ENCODE measurements at places on chromosomes 6 and 20.

DNA sequence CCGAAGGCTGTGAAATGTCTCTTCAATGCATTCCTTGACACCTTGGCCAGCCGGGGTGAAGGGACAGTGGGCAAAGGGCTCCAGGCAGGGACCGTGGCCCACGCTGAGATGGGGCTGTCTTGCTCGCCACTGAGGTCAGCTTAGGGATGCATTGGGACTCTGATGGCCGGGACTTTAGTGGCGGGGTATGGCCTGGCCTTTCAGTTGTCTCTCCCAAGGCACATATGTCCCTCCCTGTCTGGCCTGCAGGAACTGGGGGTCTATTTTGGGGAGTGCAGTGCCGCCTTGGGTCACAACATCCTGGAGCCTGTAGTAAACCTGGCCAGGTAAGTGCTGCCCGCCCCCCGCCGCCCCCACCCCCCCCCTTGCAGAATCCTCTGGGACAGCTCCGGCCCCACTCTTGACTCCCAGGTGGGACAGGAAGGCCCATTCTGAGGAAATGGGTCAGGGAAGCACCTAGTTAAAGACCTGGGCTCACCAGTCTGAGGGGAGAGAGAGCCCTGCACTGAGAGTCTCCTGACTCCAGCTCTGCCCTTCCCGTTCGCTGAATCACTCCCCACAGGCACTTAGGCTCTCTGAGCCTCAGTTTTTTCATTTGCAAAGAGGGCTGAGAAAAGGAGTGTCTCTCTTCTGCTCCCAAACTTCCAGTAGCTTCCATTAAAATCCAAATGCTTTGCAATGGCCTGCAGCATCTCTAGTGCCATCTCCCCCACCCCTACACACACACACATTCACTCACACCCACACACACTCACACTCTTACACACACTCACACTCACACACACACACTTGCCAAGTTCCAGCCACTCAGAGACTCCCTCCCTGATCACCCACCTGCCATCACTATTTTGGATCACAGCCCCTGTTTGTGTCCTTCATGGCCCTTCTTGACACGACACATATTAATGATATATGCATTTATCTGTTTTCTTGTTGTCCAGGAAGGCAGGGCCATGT lies 33.1 kb downstream of the RAB44 start:
- H3K4me3 ChIP-seq = no peak overlapping the region
- H3K36me3 ChIP-seq = no peaks in the 10 kb centered on the region
- peaks cover 8% of the 10 kb centered on the region for H3K27me3 ChIP-seq
- no peak overlapping the region for H3K27ac ChIP-seq

- H3K27me3 ChIP-seq = peaks cover 3% of the 10 kb centered on the region
- peaks cover 19% of the 10 kb centered on the region for H3K36me3 ChIP-seq
- no peak overlapping the region for H3K4me3 ChIP-seq
- no peak for DNase-seq
- peak overlapping the region; percentile 17 for H3K27ac ChIP-seq
- peaks cover 19% of the 10 kb centered on the region for H3K4me1 ChIP-seq
Observed at GRCh38 chr20:8912096-8912495, 156.8 kb upstream of the PLCB4 start.

GRCh38 chr20:47605673-47606413 lies 104.2 kb downstream of the NCOA3 start:
- H3K27me3 ChIP-seq = no peaks in the 10 kb centered on the region
- H3K4me1 ChIP-seq = peaks cover 21% of the 10 kb centered on the region
- DNase-seq = no peak
- H3K4me3 ChIP-seq = no peak overlapping the region
- no peaks in the 10 kb centered on the region for H3K36me3 ChIP-seq

GRCh38 chr20:20462185-20462584 lies 94.3 kb downstream of the INSM1 start:
- peaks cover 11% of the 10 kb centered on the region for H3K27me3 ChIP-seq
- no peak for DNase-seq
- peak overlapping the region; percentile 89 for H3K27ac ChIP-seq
- no peak overlapping the region for H3K4me3 ChIP-seq

DNA sequence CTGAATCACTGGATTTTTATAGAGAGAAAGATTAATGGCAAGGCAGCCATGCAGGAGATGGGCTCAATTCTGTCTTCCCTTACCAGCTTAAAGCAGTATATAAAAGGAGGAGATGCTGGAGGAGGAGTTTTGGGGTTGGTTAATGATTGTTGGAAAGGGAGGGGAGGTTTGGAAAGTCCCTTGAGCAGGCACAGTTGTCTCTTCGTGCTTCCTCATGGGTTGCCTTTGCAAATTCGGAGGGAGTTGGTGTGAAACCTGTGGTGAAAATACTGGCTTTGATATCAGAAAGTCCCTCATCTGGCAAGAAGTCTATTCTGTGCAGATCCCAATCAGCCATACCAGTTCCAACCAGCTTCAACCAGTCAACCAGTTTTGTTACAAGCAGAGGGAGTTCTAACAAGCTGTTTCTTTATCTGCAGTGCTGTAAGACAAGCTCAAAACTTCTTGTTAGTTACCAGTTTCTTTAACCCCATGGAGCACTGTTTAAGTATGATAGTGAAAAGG lies 107.0 kb downstream of the HIVEP1 start:
- DNase-seq = no peak
- no peak overlapping the region for H3K4me3 ChIP-seq
- peaks cover 2% of the 10 kb centered on the region for H3K27me3 ChIP-seq
- peaks cover 3% of the 10 kb centered on the region for H3K4me1 ChIP-seq
- peaks cover 12% of the 10 kb centered on the region for H3K36me3 ChIP-seq
- no peak overlapping the region for H3K27ac ChIP-seq

- DNase-seq = no peak
- no peak overlapping the region for H3K4me3 ChIP-seq
- peaks cover 9% of the 10 kb centered on the region for H3K36me3 ChIP-seq
- H3K27ac ChIP-seq = no peak overlapping the region
Observed at GRCh38 chr6:116176596-116176995, 50.7 kb upstream of the COL10A1 start.

- no peak overlapping the region for H3K27ac ChIP-seq
- H3K4me1 ChIP-seq = peaks cover 19% of the 10 kb centered on the region
- peaks cover 25% of the 10 kb centered on the region for H3K27me3 ChIP-seq
- peaks cover 6% of the 10 kb centered on the region for H3K36me3 ChIP-seq
- no peak for DNase-seq
Observed at GRCh38 chr20:50149481-50150254, 3.9 kb downstream of the PEDS1 start.

DNA sequence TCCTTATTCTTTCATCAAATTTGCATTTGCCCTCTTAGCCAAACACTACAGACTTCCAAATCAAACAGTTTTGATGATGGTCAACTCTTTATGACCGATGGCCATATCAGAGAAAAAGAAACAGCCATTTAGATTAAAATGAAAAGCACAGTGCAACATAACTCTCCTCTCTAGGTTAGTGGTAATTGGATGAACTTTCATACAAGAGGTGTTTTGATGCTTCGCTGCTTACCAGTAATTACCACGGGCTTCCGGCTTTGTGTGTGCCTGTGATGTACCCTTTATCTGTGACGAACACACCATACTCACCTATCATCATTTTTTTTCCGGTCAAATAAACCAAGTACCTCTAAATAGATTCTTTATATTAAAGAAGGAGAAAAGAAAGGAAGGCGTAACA lies 181.8 kb downstream of the FOXA2 start:
- no peak overlapping the region for H3K4me3 ChIP-seq
- peaks cover 2% of the 10 kb centered on the region for H3K27me3 ChIP-seq
- DNase-seq = no peak
- H3K27ac ChIP-seq = no peak overlapping the region
- no peaks in the 10 kb centered on the region for H3K4me1 ChIP-seq
- no peaks in the 10 kb centered on the region for H3K36me3 ChIP-seq

- no peaks in the 10 kb centered on the region for H3K4me1 ChIP-seq
- H3K27me3 ChIP-seq = peaks cover 2% of the 10 kb centered on the region
- H3K4me3 ChIP-seq = no peak overlapping the region
- no peak for DNase-seq
Observed at GRCh38 chr6:105755885-105756284, 330.3 kb upstream of the PRDM1 start.

GRCh38 chr6:6716998-6717763 lies 128.7 kb downstream of the LY86 start:
- no peaks in the 10 kb centered on the region for H3K36me3 ChIP-seq
- H3K4me1 ChIP-seq = peaks cover 12% of the 10 kb centered on the region
- H3K27ac ChIP-seq = no peak overlapping the region
- H3K4me3 ChIP-seq = no peak overlapping the region
- no peaks in the 10 kb centered on the region for H3K27me3 ChIP-seq

GRCh38 chr6:169589293-169589692 lies 112.5 kb downstream of the WDR27 start:
- no peaks in the 10 kb centered on the region for H3K27me3 ChIP-seq
- no peaks in the 10 kb centered on the region for H3K36me3 ChIP-seq
- H3K4me3 ChIP-seq = no peak overlapping the region
- H3K27ac ChIP-seq = no peak overlapping the region
- H3K4me1 ChIP-seq = no peaks in the 10 kb centered on the region

DNA sequence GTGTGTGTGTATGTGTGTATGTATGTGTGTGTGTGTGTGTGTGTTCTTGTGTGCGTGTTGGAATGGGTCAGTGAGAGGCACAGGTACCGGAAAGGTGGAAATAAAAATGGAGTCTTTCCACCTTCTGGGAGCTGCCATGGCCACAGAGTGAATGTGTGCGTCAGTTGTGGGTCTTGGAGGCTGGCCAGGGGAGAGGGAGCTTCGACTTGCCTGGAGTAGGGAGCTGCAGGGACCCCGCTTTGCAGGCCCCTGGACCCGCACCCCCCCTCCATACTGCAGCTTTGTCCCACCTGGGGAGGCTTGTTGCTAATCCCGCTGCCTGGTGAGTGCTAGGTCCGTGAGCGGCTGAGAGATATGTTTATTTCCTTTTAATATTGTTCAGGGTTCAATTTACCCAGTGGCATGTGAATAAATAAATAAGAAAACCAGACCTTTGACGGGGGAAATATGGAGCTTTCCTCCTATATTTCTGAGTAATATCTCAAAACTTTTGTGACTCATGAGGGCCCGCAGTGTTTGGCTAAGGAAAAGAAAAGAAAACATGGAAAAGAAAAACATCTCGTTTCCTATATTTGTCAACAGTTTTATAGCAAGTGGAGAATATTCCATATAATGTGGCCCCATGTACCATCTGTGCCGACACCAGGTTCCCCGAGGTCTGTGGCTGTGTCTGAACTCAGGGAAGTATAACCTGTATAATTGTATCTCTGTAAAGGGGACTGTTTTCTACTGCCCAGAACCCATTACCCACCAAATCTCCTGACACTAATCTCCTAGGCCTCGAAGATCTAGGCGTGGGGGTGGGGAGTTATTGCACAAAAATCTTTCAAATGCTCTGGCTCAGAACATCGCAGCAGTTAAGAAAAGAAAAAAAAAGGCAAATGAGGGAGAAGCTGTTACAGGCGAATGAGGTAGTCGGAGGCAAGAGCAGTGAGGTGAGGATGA lies 24.6 kb upstream of the CCDC167 start:
- H3K36me3 ChIP-seq = no peaks in the 10 kb centered on the region
- H3K27me3 ChIP-seq = peaks cover 6% of the 10 kb centered on the region
- DNase-seq = no peak
- H3K4me1 ChIP-seq = peaks cover 32% of the 10 kb centered on the region

- no peak overlapping the region for H3K27ac ChIP-seq
- no peaks in the 10 kb centered on the region for H3K27me3 ChIP-seq
- H3K4me1 ChIP-seq = peaks cover 7% of the 10 kb centered on the region
- DNase-seq = no peak
- no peak overlapping the region for H3K4me3 ChIP-seq
Observed at GRCh38 chr6:150753371-150754064, 112.0 kb upstream of the MTHFD1L start.

DNA sequence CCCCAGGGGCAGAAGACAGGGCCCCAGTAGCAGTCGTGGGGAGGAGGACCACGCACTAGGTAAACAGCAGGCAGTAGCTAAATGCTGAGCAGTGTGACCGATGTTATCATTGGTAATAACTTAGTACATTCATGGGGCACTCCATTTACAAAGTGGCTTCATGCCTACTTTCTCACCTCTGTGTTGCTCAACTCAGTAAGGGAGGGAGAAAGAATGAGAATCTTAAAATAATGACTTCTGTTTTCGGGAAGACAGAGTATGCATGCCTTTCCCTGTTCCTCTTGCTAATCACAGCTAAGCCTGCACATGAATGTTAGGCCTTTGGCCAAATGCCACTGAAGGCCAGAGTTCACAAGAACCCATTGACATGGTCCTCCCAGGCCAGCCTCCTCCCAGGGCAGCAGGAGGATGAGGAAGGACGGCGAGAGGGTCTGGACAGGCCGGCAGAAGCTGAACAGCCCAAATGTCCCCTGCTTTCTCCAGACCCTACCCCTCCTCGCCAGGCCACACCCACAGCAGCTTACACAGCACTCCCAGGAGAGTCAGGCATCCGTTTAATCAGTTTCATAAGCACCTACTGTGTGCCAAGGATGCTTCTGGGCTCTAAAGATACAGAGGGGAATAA lies 183.4 kb downstream of the ANKRD60 start:
- H3K4me3 ChIP-seq = no peak overlapping the region
- peaks cover 4% of the 10 kb centered on the region for H3K36me3 ChIP-seq
- DNase-seq = no peak
- peak overlapping the region; percentile 74 for H3K27ac ChIP-seq
- peaks cover 9% of the 10 kb centered on the region for H3K27me3 ChIP-seq

DNA sequence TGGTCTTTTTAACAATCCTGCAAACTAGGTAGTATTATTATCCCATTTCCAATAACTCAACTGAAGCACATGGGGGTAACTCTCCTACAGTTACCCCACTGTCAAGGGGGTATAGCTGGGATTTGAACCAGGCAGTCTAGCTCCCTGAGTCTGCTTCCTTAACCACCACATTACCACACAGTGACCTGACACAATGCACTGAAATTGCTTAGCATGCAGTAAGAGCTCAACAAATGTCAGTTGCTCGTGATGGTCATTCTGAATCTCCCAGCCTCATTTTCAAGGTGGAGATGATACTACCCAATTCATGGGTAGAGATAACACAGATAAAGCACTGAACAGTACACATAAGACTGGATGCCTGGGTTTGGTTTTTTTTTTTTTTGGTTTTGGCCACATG lies 193.2 kb upstream of the MYLIP start:
- H3K27ac ChIP-seq = no peak overlapping the region
- no peak for DNase-seq

DNA sequence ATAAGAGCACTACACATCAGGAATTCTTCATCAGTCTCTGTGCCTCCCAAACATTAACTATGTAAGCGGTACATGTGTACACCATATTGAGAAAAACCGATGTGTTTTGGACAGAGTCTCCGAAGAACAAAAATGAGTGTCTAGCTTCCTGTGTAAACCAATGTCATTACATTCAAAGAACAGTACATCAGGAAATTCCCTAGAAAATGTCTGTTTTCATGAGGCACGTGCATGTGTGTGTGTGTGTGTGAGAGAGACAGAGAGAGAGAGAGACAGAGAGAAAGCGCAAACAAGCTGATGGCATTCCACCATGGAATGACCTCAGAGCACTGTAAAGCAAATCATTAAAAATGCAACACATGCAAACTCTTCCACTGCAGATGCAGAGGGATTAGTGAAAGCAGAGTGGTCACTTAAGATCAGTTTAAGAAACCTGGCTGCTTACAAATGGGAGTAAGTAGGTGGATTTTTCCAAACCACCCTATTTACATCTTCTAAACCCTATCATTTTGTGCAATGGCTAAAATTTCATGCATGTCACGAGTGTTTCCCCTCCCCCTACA lies 133.9 kb downstream of the HIVEP2 start:
- H3K36me3 ChIP-seq = no peaks in the 10 kb centered on the region
- no peak for DNase-seq
- no peaks in the 10 kb centered on the region for H3K27me3 ChIP-seq
- H3K4me1 ChIP-seq = peaks cover 4% of the 10 kb centered on the region
- H3K4me3 ChIP-seq = no peak overlapping the region
